ENCODE measurements at places on chromosomes 7 and 10. TPM values are rescaled to one million over a fixed set of nuclear protein-coding genes. Genes with fewer than 3 reads are reported as not detected.

Gene NME8
- not detected for total RNA-seq

Gene TAS2R5
- total RNA-seq: 0.26 TPM

Gene EIF5AL1
- 0.75 TPM for total RNA-seq

Gene SPDYE11
- total RNA-seq: not detected

Gene UCMA
- total RNA-seq: not detected

Gene NUTM2B
- total RNA-seq: 1.4 TPM

Gene GPR26
- total RNA-seq: not detected

Gene CLDN4
- total RNA-seq: 724 TPM

Gene WDR86
- total RNA-seq: not detected

Gene ST8SIA6
- total RNA-seq: not detected
